ENCODE measurements at places on chromosomes 3 and 15.

DNA sequence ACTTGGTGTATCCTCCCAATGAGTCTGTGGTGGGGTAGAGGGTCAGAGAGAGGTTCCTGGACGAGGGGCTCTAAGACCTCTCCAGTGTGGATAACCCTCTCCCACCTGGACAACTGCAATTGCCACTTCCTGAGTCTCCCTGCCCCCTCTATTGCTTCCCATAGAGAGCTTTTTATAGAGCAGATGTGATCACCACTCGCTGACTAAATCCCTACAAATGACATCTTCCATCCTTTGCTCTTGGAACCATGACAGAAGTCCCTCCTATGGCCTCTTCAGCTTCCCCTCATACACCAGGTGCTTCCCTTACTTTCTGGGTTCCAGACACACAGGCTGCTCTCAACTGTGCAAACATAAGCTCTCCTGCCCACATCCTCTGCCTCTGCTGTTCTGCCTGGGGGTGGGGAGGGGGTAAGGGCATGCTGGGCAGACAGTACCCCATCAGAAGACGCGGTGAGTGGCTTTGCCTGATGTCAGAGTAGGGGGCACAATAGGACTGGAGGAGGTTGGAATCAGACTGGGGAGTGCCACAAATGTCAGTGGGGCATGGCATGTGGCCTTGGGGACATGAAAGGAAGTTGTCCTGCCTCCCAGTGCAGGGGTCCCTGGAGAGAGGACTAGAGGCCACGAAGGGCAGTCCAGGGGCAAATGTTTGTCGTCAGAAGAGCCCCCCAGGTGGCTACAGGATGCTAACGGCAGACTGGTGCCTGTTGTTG, 15.2 kb downstream of the ITIH3 start:
- no peak for DNase-seq

GRCh38 chr3:16849229-16849628, 35.5 kb upstream of the PLCL2 start:
- no peak for DNase-seq

DNA sequence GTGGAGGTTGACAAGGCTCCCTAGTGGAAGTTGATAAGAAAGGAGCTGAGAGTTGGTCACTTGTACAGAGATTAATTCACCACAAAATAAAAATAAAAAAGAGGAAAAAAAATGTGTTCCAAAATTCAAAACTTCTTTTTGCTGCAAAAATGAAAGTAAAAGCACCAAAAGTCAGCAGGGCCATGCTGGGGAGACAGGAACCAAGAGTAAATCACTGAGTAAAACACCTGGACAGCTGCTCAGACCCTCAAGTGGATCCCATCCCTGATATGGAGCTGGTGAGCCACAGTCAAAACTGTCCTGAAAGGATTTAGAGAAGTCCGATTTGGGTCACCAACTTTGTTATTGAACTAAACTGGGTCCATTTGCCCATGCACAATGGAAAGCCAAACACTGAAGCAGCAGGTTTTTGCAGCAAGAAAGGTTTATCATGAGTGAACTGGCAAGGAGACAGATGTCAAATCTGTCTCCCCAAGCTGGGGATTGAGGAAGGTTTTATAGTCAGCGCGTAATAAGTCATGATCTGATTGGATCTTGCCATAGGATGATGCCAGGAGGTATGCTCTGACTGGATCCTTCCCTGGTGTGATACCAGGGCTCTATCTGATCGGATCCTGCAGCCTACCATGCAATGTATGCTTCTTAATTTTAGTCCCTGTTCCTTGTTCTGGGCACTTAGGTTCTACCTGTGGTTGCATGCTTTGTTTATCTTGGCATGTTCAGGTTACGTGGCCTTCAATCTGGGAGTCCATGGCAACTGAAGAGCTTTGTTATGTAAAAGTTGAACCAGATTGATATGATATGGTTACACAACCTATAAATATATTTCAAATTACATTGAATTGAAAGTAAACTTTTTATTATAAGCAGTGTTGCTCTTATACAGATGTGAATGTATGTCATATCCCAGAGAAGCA, 313.2 kb downstream of the POLQ start:
- DNase-seq: no peak

DNA sequence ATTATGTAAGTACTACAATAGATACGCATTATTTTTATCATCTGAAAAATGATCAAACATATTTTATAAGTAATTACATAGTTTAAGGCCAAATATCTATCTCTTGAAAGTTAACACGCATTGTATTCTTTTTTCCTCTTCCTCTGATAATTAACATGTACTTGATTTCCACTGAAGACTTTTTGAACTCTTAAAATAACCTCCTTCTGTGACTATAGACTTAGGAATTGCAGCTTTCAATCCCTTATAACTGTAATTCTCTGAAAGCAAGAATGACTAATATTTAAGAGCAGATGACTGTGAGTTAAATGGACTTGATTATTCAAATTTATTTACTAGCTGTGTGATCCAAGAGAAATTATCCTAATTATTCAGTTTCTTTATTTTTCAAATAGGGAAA, 730.6 kb upstream of the NECTIN3 start:
- peak; percentile 7 for DNase-seq

DNA sequence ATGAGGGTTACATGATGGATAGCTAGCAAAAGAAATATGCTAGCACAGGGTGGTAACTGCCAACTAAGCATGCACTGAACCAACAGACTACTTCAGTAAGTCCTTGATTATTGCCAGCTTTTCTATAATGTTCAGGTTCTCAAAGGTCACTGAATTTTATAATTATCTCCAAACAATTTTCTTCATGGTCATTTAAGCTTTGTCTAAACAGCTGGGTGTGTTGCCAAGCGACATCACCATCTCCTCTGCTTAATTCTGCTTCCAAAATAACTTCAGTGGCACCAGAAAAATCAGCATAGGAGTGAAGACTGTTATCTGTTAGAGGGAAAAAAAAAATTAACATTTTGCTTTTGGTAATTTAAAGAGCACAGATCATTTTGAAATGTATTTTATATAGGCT, 54.6 kb upstream of the TOP2B start:
- no peak for DNase-seq

DNA sequence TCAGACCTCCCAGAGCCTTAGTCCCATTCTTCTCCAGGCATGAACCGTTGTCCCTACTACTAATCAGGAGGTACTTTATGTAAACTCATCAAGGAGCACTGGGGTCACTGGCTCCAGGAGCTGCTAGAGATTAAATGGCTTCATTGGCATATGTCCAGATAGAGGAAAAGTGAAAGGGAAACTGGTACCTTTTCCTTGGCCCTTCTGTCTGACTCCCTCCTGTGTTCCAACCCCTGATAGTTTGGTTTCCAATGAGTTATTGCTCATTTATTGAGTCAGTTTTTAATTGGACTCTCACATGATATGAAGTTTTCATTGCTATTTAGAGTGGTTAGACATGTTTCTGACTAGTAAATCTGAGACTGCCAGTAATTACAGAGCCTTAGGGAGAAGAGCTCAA, 130.5 kb upstream of the BFSP2 start:
- DNase-seq: no peak

- DNase-seq: no peak
Measured at GRCh38 chr3:88112289-88112688, 37.5 kb upstream of the C3orf38 start.

GRCh38 chr3:94694894-94695293, 632.0 kb downstream of the NSUN3 start:
- DNase-seq: peak; percentile 12

GRCh38 chr15:89377024-89377841, 42.6 kb upstream of the POLG start:
- DNase-seq: no peak

- DNase-seq: no peak
Measured at GRCh38 chr3:15478640-15478979, 42.9 kb downstream of the COLQ start.

GRCh38 chr3:126851934-126852333, 131.0 kb upstream of the PLXNA1 start:
- DNase-seq: no peak

DNA sequence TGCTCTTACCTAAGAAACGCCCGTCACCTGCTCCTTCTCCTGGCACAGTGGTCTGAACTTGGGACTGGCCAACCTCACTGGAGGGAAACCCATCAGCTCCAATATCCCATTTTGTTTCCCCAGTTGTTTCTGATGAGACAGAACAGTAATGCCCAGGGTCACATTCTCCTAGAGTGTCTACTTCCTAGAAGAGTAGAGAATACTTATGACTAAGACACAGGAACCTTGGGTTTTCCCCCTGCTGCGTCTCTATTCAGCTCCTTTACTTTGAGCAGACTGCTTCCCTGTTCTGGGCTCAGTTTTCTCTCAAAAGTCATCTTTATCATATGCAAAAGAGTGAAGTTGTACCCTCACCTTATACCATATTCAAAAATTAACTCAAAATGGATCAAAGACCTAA, 79.4 kb downstream of the POLR2M start:
- no peak for DNase-seq

DNA sequence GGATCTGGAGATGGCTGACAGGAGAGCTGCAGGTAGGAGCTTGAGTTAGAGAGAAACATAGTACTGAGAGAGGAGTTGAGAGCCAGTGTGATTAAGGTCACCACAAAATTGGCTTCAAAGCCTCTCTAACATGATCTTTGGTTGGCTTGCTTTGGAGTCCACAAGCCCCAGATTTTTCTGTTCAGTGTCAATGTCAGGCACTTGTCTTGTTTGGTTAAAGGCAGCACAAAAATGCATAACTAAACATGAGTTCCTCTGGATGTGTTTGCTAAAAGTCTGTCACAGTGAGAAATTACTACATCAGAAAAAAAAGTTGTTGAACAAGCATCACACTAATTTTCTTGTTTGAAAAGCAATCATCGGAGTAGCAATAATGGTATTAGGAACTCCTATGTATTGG, 440.5 kb downstream of the NTRK3 start:
- DNase-seq: no peak

DNA sequence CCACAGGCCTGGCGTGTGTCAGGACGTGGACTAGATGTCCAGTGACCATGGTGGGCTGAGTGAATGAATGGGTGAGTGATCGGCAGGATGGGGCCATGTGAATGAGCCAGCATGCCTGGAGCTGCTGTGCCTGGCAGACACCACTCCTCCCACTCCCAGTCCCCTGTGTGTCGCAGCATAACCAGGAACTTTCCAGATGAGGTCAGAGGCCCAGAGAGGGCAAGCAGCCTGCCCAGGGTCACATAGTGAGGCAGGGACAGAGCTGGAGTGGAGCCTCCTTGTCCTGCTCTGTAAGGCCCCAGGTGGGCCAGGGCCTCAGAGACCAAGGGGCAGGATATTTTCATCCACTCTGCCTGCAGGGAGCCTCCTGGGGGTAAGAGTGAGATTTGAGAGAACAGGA, 6.4 kb downstream of the IQSEC1 start:
- no peak for DNase-seq

DNA sequence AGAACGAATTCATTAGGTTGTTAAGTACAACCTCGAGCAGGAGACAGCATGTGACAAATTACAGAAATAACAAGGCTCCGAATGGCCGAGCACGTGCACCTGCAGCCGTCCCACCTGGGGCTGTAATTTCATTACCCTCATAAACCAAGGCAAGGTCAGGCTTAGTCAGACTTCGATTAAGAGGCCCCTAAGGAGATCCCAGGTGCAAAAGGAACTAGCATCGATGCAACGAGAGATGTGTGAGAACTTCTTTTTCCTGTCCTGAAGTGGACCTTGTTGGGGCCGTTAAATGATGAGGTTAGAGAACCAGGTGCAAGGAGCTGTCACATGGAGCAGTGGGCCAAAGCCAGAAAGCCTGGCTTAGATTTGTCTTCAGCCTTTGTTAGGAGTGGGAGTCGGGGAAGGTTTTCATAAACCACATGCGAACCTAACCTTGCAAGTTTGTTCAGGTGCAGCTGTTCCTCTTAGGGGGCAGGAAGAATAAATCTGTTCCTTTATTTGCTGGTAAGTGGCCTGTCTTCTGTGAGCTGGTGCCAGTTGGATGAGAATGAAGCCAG, 559.9 kb upstream of the MCTP2 start:
- no peak for DNase-seq

DNA sequence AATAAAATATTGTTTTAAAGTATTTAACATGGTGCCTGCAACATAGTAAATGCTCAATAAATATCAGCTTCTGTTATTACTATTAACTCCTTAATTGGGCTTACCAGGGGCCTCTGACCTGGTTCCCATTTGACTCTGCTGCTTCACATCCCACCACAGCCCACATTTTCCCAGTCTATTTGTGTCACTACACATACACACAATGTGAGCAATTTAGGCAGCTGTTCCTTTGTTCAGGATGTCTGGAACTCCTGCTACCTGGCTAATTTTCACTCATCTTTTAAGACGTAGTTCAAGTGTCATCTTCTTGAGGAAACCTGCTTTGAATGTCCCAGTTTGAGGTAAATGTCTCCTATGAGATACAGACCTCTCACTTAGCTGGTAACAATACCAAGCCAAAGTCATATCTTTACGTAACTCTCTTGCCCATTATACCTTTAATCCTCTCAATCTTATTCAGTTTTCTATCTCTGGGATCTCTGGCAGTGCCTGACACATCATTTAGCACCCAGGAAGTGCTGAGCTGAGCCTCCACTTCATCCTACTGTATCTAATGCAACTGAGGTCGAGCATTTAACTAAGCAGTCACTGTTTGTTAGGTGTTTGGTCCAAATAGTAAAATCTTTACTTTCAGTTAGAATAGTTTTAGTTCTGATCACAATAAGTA, 4.4 kb downstream of the TGFBR2 start:
- DNase-seq: no peak

DNA sequence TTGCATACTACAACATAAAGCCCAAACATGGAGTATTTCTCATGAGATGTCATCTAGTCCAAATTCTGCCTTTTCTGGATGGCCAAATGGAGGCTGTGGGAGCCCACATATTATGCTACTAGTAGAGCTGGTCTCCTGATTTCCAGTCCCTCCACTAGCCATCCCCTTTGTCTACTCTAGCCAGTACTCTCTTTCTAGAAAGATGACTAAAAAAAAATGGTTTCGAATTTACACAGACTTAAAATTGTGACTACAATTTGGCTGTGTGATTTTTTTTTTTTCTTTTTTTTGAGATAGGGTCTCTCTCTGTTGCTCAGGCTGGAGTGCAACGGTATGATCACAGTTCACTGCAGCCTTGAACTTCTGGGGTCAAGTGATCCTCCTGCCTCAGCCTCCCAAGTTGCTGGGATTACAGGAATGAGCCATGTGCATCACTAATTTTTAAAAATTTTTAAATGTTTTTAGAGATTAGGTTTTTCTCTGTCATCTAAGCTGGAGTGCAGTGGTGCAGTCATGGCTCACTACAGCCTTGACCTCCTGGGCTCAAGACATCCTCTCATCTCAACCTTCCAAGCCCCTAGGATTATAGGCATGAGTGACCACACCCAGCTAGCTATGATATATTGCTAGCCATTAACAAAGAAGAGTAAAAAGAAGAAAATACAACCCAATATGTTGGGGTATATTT, 273.9 kb downstream of the ADAMTSL3 start:
- no peak for DNase-seq

GRCh38 chr3:138476526-138476925, 42.1 kb downstream of the ESYT3 start:
- no peak for DNase-seq

GRCh38 chr3:152050903-152051302, 177.5 kb downstream of the SUCNR1 start:
- no peak for DNase-seq

GRCh38 chr15:80977627-80978036, 12.0 kb downstream of the MESD start:
- DNase-seq: no peak

GRCh38 chr15:85804481-85805170, 9.9 kb upstream of the KLHL25 start:
- DNase-seq: no peak

- DNase-seq: no peak
Measured at GRCh38 chr3:156831006-156831405, 4.9 kb downstream of the LEKR1 start.

All from kidney glomerular epithelial cell (primary cell).